ENCODE measurements at places on chromosomes 4 and X.

DNA sequence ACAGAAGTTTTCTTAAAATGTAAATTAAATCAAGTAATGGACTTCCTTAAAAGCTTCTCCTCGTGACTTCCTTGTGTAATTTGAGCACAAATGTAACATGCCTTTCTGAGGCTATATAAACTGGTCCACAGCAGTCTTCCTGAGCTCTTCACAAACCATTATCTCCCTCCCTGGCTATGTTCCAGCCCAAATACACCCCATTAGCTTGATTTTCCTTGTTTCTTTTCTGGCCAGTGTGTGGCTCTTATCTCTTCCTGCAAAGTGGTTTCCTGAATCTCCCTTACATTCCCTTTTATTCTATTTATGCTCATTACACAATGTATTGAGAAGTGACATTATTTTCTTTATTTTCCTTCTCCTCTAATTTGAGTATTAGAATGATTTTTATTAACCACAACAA is 1085.3 kb upstream of the PCDH10 start:
- peak; percentile 1 for DNase-seq

DNA sequence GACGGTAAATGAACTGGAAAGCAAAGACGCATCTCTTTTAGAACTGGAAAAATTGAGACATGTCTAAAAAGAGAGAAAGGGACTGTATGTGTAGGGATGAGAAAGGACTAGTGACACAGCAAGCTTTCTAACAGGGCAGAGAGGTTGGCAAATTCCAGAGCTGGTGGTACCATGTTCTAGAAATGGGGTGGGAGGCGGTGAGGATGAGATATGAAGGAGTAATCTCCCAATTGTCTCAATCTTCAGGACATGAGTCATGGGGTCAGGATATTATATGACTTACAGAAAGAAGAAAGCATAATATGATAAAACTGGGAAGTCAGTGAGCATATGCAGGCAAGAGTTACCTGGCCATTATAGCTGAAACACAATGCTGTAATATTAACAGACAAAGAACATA is 14.2 kb downstream of the TAB3 start:
- DNase-seq = no peak

GRCh38 chrX:36950495-36951253 is 57.5 kb upstream of the FAM47C start:
- DNase-seq = no peak

GRCh38 chr4:125091-125771 is 930 bp downstream of the ZNF718 start:
- peak; percentile 16 for DNase-seq

- no peak for DNase-seq
Observed at GRCh38 chrX:123256378-123256777, 72.3 kb downstream of the GRIA3 start.

DNA sequence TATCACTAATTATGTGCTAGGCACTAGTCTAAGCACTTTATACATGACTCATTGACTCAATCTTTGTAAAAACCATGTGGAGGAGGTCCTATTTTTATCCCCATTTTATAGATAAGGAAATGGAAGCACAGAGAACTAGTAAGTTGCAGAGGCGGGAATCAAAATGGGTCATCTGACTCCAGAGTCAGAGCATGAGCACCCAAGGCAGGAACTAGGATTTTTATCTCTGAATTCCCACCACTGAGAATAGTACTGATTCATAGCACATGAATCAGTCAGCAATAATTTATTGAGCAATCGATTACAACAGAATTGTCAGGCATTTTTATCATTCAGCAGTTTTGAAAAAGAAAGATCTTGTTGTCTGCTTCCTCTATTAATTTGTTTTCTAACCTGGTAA is 19.3 kb downstream of the SCARB2 start:
- DNase-seq = no peak

Measured in right lung (tissue), 10 donors.